ENCODE measurements at places on chromosomes 4 and X. TPM values are rescaled to one million over a fixed set of nuclear protein-coding genes. Genes with fewer than 3 reads are reported as not detected.

ASB12 gene
- polyA plus RNA-seq = 0.63 TPM

GRCh38 chr4:101332424-101332823, 14.9 kb downstream of the PPP3CA start:
- no peak for DNase-seq

DNA sequence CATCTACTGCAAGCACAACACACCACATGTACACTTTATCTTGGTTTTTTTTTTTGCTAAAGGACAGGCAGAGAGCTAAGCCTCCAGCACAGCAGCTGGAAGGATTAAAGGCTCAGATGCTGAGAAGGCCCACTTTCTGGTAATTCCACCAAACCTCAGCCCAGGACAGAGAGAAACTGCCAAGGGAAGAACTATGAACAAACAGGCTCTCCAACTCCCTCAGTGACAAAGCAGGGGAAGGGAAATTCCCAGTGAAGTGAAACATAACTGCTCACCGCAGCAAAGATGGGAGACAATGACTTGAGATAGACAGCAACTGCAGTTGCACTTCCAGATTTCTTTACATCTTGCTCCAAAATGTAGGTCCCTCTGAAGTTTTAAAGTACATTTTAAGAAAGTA, 4.8 kb downstream of the PROM1 start:
- DNase-seq = no peak

PABPC1L2A gene
- polyA plus RNA-seq = not detected

NPY2R gene
- not detected for polyA plus RNA-seq

GAGE12H gene
- not detected for polyA plus RNA-seq

DNA sequence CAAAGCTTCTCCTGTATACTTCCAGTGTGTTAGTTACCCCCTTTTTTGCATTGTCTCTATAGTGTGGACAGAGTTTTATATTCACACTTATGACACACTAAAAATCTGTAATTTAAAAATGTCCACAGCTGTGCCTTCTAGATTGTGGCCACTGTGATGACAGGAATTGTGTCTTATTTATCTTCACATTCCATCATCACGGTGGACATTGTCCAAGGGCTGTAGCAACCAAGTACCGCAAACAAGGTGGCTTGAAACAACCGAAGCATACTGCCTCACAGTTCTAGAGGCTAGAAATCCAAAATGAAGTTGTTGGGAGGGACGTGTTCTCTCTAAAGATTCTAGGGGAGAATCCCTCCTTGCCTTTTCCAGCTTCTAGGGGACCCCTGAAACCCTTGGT, 32.3 kb downstream of the CHRNA9 start:
- no peak for DNase-seq

DNA sequence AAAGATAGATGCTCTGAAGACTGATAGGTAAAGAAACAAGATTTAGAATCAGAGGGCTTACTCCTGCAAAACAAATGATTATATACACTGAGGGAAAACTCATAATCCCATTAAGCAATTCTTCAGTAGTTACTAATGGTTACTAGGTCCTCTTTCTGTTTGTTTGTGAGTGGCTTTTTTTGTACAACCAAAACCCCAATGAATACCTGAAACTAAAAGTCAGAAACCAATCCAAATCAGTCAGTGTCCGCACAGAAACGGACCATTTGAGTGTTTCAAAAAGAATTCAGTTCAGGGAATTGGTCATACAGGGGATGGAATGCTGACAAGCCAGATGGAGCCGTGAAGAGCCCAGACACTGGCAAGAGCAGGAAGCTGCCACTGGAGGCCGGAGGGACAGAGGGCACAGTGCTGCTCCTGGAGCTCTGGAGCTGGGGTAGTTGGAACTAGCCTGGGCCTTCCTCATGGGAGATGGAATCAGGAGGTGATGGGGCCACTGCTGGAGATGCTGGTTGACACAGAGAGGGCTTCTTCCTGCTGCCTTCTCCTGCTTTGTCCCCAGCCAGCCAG, 31.9 kb downstream of the SETD7 start:
- no peak for DNase-seq

MXD4 gene
- 90.8 TPM for polyA plus RNA-seq

GABRG1 gene
- polyA plus RNA-seq = 0.62 TPM

DNA sequence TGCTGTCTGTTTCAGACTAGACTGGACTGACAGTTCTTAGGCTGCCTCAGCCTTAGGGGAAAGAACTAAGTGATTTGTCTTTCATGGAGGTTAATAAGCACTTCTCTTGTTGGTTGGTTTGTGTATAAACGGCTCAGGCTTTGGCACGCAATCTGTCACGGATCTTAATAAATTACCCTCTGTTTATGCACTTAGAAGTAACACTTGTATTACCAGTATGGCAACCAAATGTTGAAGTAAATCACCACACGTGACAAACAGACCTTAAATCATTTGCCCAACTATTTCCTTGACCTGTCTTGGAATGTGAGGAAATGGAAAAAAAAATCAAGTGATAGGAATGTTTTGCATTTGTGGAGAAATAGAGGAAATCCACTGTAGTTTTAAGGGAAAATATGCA, 69.9 kb downstream of the TEX13A start:
- DNase-seq = no peak

DDX53 gene
- not detected for polyA plus RNA-seq

ERCC6L gene
- polyA plus RNA-seq = 2.5 TPM

DNA sequence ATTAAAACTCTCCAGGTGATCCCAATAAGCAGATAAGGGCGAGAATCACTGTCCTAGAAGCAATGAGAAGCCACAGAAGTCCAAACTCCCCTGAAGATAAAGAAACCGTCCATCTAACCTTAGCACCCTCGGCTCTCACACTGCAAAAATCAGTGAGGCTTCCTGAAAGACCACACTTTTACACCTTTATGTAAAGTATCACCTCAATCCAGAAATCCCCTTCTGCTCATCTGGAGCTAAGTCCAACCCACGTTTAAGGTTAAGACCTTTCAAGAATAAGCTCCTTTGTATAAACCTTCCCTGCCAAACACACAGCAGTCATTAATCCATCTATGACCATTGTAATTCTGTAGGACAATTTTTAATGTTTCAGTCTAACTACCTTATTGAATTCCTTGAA, 41.7 kb downstream of the LIN54 start:
- DNase-seq = no peak

DNA sequence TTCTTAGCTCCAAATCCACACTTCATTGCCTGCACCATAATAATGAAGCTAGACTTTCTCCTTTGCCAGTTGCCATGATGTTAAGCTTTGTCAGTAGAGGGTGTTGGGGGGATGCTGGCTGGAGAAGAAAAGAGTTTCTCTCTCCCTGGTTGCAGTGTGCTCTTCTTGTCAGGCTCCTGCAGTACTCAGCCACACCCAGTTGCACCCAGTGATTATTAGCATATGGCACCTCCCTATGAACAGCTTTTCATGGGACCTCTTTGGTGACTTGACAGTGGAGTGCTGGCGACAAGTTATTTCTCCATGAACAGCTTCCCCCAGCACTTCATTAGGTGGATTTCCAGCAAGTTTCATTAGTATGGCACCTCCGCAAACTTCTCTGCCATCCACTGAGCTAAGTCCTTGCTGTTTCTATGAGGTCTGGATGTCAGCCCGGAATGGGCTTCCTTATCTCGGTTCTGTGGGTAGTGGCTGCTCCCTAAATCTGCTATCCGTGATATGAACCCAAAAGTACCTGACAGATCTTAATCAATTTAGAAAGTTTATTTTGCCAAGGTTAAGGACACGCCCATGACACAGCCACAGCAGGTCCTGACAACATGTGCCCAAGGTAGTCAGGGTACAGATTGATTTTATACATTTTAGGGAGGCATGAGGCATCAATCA, 18.8 kb upstream of the OTUD4 start:
- no peak for DNase-seq

CC2D2A gene
- polyA plus RNA-seq = 40.6 TPM

GRCh38 chrX:48975041-48975440, 3.4 kb upstream of the KCND1 start:
- DNase-seq = no peak

GRCh38 chrX:120560405-120560841, 339 bp downstream of the CUL4B start:
- no peak for DNase-seq

DNA sequence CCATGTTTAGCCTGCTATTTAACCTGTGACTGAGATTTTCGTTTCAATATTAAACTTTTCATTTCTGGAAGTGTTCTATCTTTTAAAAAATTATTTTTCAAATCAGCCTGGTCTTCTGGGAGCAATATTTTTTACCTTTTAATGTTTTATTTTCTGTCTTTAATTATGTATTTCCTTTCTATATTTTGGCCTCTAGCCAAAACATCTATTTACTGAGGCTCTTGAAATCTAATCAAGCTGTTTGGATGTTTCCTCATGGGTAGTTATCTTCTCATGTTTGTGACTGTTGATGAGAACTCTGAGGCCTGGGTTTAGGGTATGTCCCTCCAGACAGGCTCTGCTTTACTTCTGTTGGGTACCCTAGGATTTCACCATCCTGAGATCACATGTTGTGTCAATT, 10.3 kb upstream of the SLC10A4 start:
- no peak for DNase-seq

PSAPL1 gene
- polyA plus RNA-seq = not detected

DNA sequence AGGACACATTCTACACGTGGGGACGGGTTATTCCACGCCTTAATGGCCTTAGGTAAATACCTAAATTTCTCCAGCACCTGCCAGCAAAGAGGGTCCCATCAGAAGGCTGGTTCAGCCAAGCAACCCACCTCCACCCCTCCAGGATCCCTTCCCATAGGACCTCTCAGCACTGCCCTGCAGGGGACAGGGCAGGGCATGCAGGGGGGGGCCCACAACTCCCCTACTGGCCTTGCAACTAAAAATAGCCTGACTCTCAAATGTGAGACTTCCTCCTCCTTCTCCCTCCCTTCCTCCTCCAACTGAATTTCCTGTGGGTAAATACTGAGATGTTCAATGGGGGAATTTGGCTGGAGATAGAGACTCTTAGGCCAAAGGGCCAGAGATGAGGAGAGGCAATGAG, 6.3 kb downstream of the LAS1L start:
- no peak for DNase-seq

GRCh38 chr4:5370286-5370685, 319.0 kb downstream of the STK32B start:
- DNase-seq = no peak

LAS1L gene
- polyA plus RNA-seq = 42.6 TPM

DNA sequence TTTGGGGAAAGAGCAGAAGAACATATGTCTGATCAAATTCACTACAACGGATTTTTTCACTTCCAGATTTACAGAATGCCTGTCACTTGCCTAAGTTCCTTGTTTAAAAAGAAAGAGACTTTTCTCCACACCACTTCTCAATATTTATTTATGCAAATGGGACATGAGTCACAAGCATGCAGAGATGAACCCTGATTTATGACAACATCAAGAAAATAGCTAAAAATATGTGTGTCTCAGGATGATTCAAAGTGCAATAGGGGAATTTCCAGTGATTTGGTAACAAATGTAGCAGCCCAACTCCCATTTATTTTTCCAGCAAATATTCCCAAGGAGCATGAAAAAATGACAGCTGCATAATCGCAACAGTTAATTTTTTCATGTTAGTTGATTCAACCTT, 180.4 kb upstream of the FAT1 start:
- DNase-seq = no peak

USP9X gene
- 39.0 TPM for polyA plus RNA-seq

INTU gene
- 35.0 TPM for polyA plus RNA-seq

- DNase-seq = no peak
These were observed 414.4 kb downstream of the SMARCA1 start for GRCh38 chrX:129108936-129109335.

TMSB15A gene
- polyA plus RNA-seq = 71.8 TPM

SLC9B1 gene
- 4.9 TPM for polyA plus RNA-seq

- DNase-seq = no peak
These were observed 498.1 kb upstream of the FSTL5 start for GRCh38 chr4:162661913-162662312.

ABCD1 gene
- 5.7 TPM for polyA plus RNA-seq

GRCh38 chrX:37796805-37797204, 16.9 kb downstream of the CYBB start:
- no peak for DNase-seq

CYSLTR1 gene
- 1.8 TPM for polyA plus RNA-seq

GRCh38 chr4:110149089-110149488, 49.3 kb downstream of the ELOVL6 start:
- no peak for DNase-seq

- DNase-seq = no peak
These were observed 37.5 kb upstream of the IQSEC2 start for GRCh38 chrX:53318766-53319353.

- DNase-seq = no peak
These were observed 283.3 kb upstream of the DKK2 start for GRCh38 chr4:107319386-107319785.

- no peak for DNase-seq
These were observed 159.7 kb upstream of the ATP6AP2 start for GRCh38 chrX:40420899-40421729.

FATE1 gene
- 0.24 TPM for polyA plus RNA-seq

SLC10A6 gene
- polyA plus RNA-seq = 0.24 TPM

GRCh38 chrX:122418758-122419157, 765.3 kb upstream of the GRIA3 start:
- no peak for DNase-seq

- no peak for DNase-seq
These were observed 101.0 kb upstream of the TLR2 start for GRCh38 chr4:153582954-153583702.

- DNase-seq = no peak
These were observed 23.3 kb upstream of the ARX start for GRCh38 chrX:25039036-25039435.

GRCh38 chrX:11766487-11766886, 8.4 kb downstream of the MSL3 start:
- DNase-seq = no peak

PPEF2 gene
- polyA plus RNA-seq = 0.25 TPM

GRCh38 chr4:2290974-2291704, 29.2 kb upstream of the MXD4 start:
- no peak for DNase-seq

DNA sequence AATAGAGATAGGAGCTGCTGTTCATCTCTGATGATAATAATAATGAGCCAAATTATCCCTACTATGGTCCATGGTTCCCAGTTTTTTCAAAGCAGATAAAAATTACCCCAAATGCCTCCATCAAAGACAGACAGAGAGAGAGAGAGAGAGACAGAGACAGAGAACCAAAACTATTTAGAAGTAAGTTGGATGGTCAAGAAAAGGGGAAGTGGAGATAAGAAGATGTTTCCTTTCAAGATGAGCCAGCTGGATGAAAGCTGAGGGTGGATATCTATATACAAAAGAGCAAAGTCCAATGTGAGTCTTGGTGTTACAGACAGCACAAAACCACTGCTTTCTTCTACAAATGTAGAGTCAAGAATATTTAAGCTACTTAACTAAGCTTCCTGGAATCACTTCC, 173.9 kb downstream of the GRIA3 start:
- DNase-seq = no peak

GRCh38 chr4:182411391-182411790, 168.2 kb downstream of the TENM3 start:
- no peak for DNase-seq

ALB gene
- polyA plus RNA-seq = 6.2 TPM

GRCh38 chr4:1846580-1846979, 9.4 kb downstream of the LETM1 start:
- DNase-seq = no peak

GRCh38 chr4:179989975-179990374, 2253.2 kb upstream of the TENM3 start:
- DNase-seq = no peak

All from right lung (tissue), 10 donors.